Type B pancreatic cell (in vitro differentiated cells): ENCODE measurements at places on chromosomes 11 and 22.

DNA sequence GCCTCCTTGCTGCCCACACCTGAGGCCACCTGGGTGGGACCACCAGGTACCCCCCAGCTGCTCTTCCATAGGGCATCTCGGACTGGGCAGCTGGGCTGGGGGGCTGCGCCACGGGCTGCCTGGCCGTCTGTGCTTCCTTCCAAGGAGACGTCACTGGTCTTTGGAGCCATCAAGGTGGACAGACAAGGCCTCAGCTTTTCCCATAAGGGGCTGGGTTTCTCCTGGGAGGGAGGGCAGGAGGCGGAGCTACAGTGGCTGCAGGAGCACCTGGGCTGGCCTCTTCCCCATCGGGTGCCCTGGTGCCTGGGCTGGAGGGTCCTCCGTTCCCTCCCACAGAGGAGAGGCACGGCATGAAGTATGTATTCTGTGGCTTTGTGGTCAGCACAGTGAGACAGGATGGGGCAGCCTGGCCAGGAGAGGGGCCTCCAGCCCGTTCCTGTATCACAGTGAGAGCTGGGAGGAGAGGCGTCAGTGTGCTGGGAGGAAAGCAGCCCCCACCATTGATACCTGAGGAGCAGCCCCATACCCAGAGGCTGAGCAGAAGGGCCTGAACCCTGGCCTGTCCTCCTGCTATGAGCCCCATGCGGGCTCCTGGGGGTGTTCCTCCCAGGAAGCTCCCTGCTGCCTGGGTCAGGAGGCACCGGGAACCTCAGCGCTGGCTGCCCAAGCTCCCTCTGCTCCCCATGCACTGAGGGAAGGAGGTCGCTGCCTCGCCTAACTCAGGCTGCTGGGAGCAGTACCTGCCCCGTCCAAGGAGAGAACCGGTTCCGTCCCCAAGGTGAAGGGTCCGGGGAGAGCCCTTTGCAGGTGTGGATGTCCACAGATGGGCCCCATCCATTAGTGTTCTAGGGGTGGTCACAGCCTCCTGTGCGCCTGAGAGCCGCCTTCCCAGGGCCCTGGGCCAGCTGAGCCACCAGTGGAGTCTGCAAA is 1075.0 kb downstream of the BRD1 start:
- H3K27ac ChIP-seq: no peak overlapping the region
- no peak overlapping the region for H3K4me3 ChIP-seq
- no peak for DNase-seq

- no peak for DNase-seq
- no peak overlapping the region for H3K4me3 ChIP-seq
These were observed 68.8 kb downstream of the SNX19 start for GRCh38 chr11:130847517-130847916.

- no peaks in the 10 kb centered on the region for H3K36me3 ChIP-seq
- no peak for DNase-seq
- no peaks in the 10 kb centered on the region for H3K4me1 ChIP-seq
These were observed 31.4 kb downstream of the PLAAT5 start for GRCh38 chr11:63459586-63459985.

GRCh38 chr22:23261900-23262450 is 81.7 kb downstream of the BCR start:
- H3K27me3 ChIP-seq: no peaks in the 10 kb centered on the region
- peaks cover 7% of the 10 kb centered on the region for H3K4me1 ChIP-seq
- no peak overlapping the region for H3K4me3 ChIP-seq
- no peak overlapping the region for H3K27ac ChIP-seq

- no peaks in the 10 kb centered on the region for H3K36me3 ChIP-seq
- no peak overlapping the region for H3K27ac ChIP-seq
- no peak overlapping the region for H3K4me3 ChIP-seq
- H3K4me1 ChIP-seq: peaks cover 9% of the 10 kb centered on the region
These were observed 12.9 kb upstream of the FAT3 start for GRCh38 chr11:92211576-92212167.

DNA sequence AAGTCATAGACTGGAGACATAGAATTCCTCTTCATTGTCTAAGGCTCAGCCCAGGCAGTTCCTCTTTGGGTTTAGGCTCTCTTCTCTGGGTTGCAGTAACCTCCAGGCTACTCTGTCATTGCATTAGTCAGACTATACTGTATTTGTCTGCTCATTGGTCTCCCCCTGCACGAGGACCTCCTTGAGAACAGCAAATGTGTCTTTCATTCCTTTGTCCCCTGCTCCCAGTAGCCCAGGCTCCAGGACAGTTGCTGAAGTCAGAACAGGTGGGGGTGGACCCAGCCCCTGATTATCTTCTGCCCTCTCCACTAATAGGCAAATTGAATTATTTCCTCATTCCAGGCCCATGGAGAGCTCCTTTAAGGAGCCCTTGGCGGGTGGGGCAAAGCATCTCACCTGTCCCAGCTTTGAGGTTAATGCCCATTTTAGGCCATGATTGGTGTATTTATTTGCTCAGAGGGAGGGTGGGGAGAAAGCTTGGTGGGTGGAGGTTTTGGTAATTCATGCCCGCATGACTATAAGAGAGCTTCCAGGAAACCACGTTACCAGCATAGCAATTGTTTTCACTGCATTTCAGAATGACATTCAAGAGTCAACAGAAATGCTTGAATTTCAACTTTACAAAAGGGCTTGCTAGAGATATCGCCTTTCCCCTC is 40.9 kb downstream of the NAV2 start:
- H3K27ac ChIP-seq: peak overlapping the region; percentile 97
- no peak for DNase-seq
- no peak overlapping the region for H3K4me3 ChIP-seq
- H3K27me3 ChIP-seq: peaks cover 3% of the 10 kb centered on the region
- H3K4me1 ChIP-seq: peaks cover 4% of the 10 kb centered on the region

DNA sequence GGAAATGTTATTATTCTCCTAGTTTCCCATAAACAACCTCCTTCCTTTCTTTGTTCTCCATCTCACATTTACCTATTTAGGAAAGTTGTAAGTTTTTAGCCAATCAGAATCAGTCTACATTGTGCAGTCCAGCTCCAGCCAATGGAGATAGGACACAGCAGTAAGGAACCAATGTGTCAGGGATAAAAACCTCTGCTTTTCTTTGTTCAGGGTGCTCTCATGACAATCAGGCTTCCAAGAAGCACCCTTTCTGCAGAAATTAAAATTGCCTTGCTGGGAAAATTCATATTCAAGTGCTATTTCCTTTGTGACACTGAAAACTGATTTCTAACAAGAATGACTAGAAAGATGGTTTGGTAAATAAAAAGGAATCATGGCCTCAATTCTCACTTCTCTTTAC is 14.6 kb downstream of the SCGB2A1 start:
- no peak for DNase-seq
- H3K27me3 ChIP-seq: peaks cover 3% of the 10 kb centered on the region
- no peak overlapping the region for H3K4me3 ChIP-seq
- H3K27ac ChIP-seq: no peak overlapping the region
- H3K4me1 ChIP-seq: no peaks in the 10 kb centered on the region

- H3K36me3 ChIP-seq: no peaks in the 10 kb centered on the region
- DNase-seq: no peak
- peaks cover 4% of the 10 kb centered on the region for H3K4me1 ChIP-seq
- H3K27me3 ChIP-seq: no peaks in the 10 kb centered on the region
- H3K4me3 ChIP-seq: no peak overlapping the region
These were observed 54.6 kb downstream of the KCNA4 start for GRCh38 chr11:29962243-29962642.

DNA sequence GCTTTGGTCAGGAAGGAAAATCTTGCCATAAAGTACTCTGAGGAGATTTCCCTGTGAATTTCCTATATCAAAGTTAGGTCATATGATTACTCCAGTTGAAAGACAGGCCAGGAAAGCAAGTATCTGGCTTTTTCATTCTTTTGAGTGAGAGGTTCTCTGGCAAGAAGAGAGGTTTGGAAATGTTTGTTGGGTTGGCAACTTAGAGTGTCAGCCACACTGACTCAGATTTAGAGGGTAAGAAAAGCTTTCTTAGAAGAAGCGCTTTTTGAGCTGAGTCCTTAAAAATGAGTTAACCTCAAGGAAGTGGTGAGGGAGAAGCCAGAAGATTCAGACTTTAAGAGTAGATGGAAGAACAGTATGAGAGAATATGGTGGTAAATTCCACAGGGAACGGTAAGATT is 86.1 kb upstream of the BDNF start:
- no peaks in the 10 kb centered on the region for H3K27me3 ChIP-seq
- no peak overlapping the region for H3K27ac ChIP-seq
- no peak overlapping the region for H3K4me3 ChIP-seq
- no peaks in the 10 kb centered on the region for H3K4me1 ChIP-seq
- no peaks in the 10 kb centered on the region for H3K36me3 ChIP-seq

- H3K4me3 ChIP-seq: peak overlapping the region; percentile 79
- peaks cover 70% of the 10 kb centered on the region for H3K27me3 ChIP-seq
- no peak for DNase-seq
- H3K27ac ChIP-seq: peak overlapping the region; percentile 64
These were observed 884 bp downstream of the IL10RA start for GRCh38 chr11:117986981-117987574.
